ENCODE measurements at places on chromosomes 4 and X.

- DNase-seq: peak; percentile 72
Observed at GRCh38 chrX:15493118-15493962, at the start of gene PIR. TSS of gene PIR (minus strand) at chrX:15493333. CDS start at chrX:15491257, 2,076 bp downstream.

DNA sequence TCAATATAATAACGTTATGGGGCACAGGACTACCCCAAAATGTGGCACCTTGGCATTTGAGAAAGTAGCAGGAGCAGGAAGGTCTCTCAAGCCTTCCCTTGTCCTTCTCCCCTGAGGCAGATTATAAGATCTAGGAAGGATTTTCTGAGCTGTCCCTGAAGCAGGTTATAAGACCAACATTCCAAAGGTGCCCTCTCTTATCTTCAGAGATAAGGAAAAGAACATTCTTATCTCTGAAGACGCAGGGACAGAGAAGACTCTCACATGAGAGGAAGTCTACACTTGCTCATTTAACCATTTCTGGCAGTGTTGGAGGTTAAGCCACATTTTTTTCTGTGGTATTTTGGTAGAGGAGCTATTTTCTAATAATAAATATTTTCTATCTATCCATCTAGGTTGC is 437.9 kb upstream of the MAOA start:
- DNase-seq: no peak

GRCh38 chrX:156001001-156001666 is 3.6 kb downstream of the IL9R start:
- DNase-seq: no peak

DNA sequence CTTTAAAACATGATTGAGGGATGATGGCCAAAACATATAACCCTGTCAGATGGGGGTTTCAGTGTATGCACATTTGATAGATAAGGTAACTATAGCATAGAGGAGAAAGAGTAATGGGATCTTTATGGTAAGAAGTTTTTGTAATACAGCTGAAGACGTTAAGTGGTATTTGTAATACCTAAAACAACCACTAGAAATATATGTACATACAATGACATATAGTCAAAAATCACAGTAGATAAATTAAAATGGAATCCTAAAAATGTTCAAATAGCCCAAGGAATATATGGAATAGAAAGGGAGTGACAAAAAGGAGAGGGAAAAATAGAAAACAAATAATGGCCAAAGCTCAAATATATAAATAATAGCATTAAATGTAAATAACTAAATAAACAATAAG is 371.3 kb upstream of the FSTL5 start:
- DNase-seq: no peak

GRCh38 chr4:90027565-90027964 is 99.6 kb upstream of the CCSER1 start:
- DNase-seq: no peak

DNA sequence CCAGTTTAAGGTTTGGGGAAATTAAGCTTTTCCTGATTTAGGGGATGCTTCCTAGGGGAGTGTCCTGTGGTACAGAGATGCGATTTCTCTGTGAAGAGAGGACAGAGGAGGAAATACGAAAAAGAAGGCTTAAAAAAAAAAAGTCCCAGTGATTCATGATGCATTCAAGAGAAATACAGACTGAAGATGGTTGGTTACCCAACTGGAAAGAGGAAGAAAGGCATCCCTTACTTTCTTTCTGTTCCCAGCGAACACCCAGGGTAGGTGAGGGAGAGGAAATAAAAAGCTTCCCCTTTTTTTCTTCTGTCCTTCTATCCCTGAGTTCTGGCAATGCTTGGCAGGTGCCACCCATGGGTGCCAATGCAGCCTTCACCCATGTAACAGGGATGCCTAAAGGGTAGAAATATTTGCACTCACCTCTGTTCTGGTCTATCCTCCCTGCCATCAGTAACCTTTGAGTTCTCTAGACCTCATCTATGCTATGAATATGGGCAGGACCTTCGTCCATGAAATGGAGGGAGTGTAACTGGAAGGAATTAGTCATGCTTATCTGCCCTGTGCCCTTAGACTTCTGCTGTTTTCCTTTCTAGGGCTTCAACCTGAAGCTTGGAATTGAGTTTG is 230.1 kb upstream of the GALNTL6 start:
- DNase-seq: no peak

- no peak for DNase-seq
Observed at GRCh38 chr4:7575426-7575825, 140.7 kb upstream of the PSAPL1 start.

DNA sequence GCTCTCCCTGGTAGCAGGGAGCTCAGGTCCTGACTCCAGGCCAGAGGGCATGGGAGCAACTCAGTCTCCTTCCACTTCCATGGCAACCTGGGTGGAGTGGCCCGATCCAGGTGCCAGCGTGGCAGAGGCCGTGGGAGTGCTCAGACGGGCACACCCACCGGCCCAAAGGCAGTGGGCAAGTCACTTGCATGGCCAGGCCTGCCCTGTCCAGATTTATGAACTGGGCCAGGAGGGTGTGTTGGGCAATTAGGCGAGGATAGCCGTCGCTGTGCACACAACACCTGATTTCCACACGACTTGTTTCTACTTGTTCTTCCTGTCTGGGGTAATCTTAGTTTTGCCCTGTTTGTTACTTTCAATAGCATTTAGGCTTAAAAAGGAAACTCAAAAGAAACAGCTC is 55.5 kb upstream of the NYX start:
- no peak for DNase-seq

DNA sequence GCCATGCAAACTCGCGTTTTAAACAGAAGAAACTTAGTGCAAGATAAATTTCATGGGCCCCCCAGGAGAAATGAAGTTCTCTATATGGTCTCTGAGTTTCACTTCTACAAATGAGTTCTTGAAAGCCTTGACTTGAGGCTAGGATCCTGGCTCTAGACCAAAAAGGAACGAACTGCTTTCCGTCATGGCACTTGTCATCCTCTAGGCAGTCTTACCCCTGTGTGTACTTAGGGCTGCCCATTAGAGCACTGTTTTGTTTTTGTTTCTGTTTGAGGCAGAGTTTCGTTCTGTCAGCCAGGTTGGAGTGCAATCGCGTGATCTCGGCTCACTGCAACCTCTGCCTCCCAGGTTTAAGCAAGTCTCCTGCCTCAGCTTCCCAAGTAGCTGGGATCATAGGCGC is 29.0 kb downstream of the RNF4 start:
- DNase-seq: no peak

GRCh38 chr4:101983835-101984234 is 193.3 kb downstream of the BANK1 start:
- no peak for DNase-seq

GRCh38 chr4:166823126-166823525 is 411.2 kb downstream of the SPOCK3 start:
- DNase-seq: no peak

DNA sequence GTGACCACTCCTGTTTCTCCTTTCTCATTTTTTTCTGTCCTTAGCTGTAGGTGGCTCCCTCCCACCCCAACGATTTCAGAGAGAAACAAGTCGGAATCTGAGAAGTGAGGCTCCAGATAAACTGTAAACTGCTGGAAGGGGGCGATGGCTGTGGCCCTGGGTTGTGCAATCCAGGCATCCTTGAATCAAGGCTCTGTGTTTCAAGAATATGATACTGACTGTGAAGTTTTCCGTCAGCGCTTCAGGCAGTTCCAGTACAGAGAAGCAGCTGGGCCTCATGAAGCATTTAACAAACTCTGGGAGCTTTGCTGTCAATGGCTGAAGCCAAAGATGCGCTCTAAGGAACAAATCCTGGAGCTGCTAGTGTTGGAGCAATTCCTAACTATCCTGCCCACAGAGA is 37.7 kb downstream of the ETDC start:
- no peak for DNase-seq

- DNase-seq: no peak
Observed at GRCh38 chrX:1453395-1453783, 680 bp upstream of the ASMTL start.

DNA sequence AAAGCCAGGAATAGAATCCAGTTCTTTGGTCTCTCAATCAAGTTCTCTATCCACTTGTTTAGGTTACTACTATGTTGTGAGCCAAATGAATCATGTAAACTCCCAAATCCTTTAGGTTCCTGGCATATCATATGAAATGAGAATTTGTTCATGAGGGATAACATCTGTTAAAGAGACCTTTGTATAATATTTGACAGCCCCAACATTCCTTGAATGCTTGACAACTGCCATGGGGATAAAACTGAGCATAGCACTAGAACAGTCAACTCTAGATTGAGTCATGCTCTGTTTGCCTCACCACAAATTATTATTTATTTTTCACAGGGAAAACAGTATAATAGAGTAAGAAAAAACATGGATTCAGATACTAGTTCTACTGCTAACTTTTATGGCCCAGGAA is 93.3 kb downstream of the NAA11 start:
- no peak for DNase-seq

DNA sequence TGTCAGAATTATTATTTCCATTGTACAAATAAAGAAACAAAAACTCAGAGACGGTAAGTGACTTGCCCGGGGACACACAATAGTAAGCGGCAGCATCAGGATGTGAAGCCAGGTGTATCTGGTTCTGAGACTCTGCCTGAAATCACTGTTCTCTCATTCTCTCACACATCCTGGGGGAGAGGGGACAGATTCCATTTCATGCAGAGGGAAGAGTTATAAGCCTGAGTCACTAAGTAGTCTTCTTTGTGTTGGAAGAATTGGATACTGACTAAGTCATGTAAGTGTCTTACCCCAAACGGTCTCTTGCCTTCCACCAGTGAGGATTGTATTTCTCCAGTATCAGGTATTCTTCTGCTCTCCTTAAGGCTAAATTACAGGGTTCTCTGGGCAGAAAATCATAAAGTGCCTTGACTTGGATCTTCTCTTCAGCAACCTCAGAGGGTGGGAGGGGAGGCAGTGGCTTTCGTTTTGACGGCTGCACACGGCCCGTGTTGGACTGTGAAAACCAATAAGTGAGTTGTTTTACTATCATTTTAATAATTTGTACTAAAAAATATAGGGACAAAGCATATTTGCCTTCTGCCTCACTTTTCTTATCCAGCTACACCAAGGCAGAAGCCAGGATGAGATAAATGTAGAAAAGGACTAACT is 21.9 kb downstream of the TXK start:
- no peak for DNase-seq

DNA sequence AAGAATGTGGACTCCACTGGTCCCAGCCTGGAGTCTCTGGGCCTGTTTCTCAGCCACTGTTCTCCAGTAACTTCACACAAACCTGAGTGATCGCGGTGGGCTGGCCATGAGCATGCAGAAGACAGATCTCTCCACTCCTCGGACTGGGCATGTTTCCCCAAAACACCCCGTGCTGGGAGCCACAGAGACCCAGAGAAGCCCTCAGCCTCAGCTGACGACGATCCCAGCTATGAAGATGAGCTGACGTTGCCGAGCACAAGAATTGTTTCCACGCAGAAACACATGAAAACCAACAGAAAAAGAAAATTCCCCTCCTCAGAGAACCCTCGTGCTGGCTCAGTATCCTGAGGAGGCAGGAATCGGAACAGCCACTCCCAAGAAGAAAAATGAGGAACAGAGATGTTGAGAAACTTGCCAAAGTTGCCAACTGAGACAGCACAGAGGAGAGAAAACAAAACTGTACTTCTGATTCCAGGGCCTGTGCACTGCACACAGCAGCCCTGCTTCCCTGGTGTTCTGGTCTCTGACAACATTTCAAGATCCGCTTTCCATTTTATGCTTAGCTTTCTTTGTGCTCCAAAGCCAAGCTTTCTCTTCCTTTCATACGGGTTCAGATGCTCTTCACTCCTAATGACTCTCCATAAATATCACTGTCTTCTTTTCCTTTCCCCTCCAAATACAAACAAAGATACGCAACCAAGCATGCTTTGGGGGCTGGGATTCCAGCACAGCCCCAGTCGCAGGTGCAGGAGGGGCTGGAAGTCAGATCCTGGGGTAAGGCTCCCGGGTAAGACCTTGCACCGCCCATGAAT is 81.4 kb downstream of the IRF2 start:
- no peak for DNase-seq

DNA sequence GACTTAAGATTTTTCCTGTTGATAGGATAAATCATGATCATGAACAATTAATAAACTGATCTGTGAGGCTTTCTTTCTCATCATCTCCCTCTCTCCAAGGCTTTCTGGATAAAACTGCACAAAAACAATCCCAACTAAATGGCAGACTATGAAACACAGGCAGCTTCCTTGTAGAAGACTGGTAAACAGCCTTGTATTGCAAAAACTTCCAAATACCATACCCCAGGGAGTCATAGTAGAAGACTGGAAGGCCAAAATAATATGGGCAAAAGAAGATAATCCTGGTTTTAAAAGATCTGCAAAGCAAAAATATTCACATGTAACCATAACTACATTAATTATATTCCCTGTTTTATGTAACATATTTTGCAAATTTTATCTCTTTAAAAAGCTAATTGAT is 113.0 kb downstream of the ANAPC10 start:
- DNase-seq: no peak

GRCh38 chr4:48641401-48641800 is 138.7 kb downstream of the FRYL start:
- no peak for DNase-seq

- DNase-seq: no peak
Observed at GRCh38 chrX:69505772-69506616, 1.9 kb downstream of the NALF2 start.

GRCh38 chr4:25904748-25905082 is 9.3 kb upstream of the SMIM20 start:
- no peak for DNase-seq

All from NCI-H1436 (cell line).